ENCODE measurements at places on chromosomes 12 and 14.

GRCh38 chr12:6274231-6275221 lies 36.0 kb upstream of the PLEKHG6 start:
- no peak for DNase-seq

DNA sequence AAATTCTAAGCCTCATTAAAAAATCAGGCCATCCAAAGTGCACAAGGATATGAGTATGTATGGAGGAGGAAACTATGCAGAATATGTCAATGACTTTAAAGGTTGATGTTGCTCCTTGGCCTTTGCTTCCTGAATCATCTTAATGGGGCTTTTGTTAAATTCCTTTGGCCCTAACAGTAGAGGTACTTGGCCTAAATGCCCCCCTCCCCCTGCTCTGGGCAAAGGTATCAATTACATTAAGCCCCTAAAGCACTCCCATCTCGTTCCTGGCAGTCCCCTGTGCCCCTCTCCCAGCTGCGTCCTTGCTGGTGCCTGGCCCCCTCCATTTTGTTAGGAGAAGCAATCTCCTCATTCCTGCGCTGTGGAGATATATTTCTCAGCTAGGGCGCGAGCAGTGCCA lies 4.8 kb downstream of the COPZ1 start:
- DNase-seq, result no peak

- DNase-seq, result no peak
Measured at GRCh38 chr12:57726884-57727757, 11.4 kb downstream of the AGAP2 start.

- DNase-seq, result no peak
Measured at GRCh38 chr14:74954232-74954946, 1.0 kb downstream of the PGF start.

DNA sequence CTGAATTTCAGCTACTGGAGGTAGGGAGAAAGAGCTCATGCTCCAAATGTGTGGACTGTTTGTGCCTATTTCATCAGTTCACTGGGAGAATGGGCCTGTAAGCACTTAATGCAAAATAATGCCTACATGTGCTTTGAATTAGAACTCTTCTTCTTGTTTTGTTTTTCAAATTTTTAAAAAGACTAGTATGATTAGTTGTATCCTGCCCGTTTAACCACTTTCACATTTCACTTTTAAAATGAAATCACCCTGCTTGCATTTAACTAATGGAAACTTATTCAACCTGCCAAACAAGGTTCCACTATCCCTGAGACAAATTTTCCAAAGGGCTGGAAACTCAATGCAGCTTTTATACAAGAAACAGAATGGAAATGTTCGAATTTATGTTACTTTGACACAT lies 79.7 kb downstream of the SAMD4A start:
- no peak for DNase-seq

- no peak for DNase-seq
Measured at GRCh38 chr14:93304771-93305170, 28.1 kb downstream of the BTBD7 start.

- DNase-seq, result no peak
Measured at GRCh38 chr14:73462048-73462715, 3.8 kb upstream of the NUMB start.

GRCh38 chr12:22765421-22766130 lies 140.6 kb downstream of the ETNK1 start:
- no peak for DNase-seq

DNA sequence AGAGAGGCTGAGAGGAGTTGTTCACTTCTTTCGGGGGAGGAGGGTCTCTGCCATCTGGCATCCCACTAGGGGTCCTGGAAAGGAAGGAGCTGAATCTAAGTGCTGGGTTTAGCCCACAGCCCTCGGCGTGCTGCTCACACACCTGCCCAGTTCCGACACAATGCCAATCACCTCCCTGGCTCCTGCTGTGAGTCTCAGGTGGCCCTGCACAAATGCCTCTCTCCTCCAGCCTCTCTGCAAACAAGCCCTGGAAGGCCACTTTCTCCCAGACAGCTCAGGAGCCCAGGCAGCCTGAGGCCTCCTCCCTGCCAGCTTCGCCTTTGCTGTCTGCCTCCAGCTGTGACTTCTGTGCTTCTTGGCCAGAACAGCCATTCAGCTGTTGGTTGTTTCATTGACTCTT lies 51.2 kb downstream of the SMIM41 start:
- DNase-seq, result no peak

DNA sequence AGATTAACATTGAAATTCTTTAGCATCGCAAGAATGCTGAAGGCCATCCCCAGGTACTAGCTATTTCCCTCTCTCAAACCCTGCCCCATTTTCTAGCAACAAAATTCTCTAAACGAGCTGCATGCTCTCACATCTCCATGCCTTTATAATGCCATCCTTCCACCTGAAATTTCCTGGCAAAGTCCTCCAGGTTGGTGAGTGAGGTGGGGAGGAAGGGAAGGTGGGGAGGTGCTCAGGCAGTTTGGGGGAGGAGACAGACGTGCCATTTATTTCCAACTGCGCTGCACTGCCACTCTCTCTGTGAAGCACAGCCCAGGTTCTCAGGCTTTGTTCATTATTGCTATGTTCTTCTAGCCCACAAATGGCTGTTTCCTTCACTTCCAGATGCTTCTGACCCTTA lies 208.4 kb downstream of the PAWR start:
- no peak for DNase-seq
